ENCODE measurements at places on chromosomes 4 and X.

DNA sequence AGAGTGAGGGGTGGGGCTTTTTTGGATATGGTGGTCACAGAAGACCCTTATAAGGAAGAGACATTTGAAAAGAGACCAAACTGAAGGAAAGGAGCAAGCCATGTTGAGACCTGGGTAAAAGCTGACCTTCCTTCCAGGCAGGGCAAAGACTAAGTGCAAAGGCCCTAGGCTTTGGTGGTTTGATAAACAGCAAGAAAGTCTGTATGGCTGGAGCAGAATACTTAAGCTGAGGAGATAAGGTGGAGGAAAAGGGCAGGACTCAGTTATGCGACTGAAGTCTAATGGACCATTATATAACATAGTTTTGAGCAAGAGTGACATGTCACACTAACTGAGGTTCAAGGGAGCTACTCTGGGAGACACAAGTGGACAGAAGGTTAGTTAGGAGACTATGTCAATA, 20.0 kb downstream of the SH3RF1 start:
- no peak for DNase-seq

DNA sequence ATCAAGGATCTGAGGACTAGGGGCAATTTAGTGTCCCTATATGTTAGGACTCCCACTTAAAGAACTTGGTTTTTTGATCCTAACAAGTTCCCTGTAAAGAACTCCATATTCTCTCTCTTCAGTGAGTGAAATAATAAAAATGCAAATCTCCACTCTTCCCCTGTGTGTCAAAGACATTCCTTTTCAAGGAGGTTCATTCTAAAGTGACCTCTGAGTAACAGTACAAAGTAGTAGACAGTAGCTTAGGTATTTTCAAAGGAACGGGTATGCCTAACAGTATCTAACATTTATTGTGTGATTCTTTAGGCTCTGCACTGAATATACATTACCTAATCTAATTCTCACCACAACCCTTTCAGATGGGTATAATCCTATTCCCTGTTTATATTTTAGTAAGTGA, 58.4 kb upstream of the SCOC start:
- no peak for DNase-seq

GRCh38 chrX:21469071-21469470, 94.9 kb downstream of the CNKSR2 start:
- no peak for DNase-seq

- no peak for DNase-seq
These were observed 71.1 kb downstream of the NYX start for GRCh38 chrX:41518127-41518840.

DNA sequence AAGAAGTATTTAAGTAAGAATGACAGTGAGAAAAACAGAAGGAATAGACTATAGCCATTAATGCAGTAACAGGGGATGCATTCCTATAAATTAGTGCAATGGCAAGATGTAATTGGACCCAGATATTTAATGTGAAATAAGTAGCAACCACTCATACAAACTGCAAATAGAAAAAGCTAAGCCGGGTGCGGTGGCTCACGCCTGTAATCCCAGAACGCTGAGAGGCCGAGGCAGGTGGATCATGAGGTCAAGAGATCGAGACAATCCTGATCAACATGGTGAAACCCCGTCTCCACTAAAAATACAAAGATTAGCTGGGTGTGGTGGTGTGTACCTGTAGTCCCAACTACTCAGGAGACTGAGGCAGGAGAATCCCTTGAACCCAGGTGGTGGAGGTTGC, 845.8 kb downstream of the PDHA2 start:
- no peak for DNase-seq

GRCh38 chrX:95678679-95679078, 1006.0 kb upstream of the DIAPH2 start:
- DNase-seq = no peak

DNA sequence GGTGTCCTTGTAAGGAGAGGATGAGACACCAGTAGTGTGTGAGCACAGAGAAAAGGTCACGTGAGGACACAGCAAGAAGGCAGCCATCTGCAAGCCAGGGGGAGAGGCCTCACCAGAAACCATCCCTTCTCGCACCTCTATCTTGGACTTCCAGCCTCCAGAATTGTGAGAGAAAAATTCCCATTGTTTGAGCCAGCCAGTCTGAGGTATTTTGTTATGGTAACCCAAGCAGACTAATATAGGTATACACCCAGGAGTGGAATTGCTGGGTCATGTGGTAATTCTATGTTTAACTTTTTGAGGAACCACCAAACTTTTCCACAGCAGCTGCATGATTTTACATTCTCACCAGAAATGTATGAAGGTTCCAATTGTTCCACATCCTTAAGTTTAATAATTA, 25.6 kb downstream of the ZDHHC9 start:
- DNase-seq = no peak

- DNase-seq = no peak
These were observed at the start of gene TLR10 for GRCh38 chr4:38782452-38783108. TLR10 (minus strand) TSS chr4:38782990; CDS start chr4:38775590, 7,400 bp downstream.

GRCh38 chrX:78708816-78709215, 38.7 kb upstream of the LPAR4 start:
- DNase-seq = no peak

DNA sequence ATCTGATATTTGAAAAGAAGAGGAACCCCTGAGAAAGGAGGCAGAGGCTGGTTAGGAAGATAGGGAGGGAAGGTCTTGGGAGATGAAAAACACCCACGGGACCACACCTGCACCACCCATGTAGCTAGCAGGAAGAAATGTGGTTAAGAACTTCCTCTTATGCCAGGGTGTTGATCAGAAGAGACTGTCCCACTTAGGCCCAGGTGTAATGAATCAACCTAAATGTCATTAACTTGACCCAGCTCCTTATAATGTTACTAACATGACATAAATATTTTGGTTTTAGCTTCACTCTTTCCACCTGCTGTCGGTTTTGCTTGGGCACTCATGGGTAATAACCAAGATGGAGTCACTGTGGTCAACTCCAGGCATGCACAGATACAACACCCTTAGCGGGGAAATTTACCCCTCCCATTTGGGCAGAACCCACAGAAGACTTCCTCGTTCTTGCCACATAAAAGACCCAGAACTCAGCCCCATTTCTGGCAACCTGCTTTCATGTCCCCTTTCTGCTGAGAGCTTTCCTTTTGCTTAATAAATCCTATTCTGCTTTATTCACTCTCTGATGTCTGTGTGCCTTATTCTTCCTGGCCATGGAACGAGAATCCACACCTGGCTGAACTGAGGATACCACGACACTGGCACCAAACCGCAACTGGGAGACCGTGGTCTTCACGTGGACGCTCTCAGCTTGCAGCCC, 46.8 kb downstream of the ZNF141 start:
- DNase-seq = no peak

DNA sequence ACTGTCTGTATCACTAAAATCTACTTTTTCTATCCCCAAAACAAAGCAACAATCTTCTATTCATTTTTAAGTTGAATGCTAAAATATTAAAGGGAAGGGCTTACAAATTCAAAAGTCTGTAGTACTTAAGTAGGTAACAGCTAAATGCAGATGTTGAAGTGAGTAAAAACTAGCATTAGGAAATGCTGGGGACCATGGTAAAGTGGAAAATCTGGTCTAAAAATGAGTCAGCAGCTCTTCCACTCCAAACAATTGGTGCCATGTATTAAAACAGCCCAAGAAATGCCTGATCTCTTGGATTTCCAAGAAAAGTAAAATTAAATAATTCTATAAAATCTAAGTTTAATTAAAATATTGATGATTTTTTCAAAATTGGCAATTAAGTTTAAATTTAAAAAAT, 73.3 kb upstream of the PPP3CA start:
- no peak for DNase-seq

DNA sequence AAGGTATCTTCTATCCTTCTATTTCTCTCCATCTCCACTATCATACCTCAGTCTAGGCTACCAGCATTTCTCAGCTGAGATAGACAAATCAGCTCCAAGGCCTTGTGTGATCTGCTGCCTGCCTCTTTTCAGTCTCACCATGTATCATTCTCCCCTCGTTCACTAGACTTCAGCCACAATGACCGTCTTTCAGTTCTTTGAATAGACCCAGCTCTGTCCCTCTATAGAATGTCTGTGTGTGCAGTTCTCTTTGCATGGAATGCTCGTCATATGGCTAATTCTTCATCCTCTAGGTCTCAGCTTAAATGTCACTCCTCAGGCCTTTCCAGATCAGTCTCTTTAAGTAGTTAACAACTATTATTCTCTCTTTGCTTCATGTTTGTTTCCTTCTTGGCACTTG, 6.5 kb downstream of the IGBP1 start:
- DNase-seq = no peak

- DNase-seq = no peak
These were observed 6.7 kb upstream of the CD38 start for GRCh38 chr4:15771216-15772058.

- DNase-seq = no peak
These were observed 71.9 kb downstream of the TBC1D9 start for GRCh38 chr4:140684314-140684713.

- no peak for DNase-seq
These were observed 28.9 kb upstream of the CAMK2D start for GRCh38 chr4:113790478-113790877.

DNA sequence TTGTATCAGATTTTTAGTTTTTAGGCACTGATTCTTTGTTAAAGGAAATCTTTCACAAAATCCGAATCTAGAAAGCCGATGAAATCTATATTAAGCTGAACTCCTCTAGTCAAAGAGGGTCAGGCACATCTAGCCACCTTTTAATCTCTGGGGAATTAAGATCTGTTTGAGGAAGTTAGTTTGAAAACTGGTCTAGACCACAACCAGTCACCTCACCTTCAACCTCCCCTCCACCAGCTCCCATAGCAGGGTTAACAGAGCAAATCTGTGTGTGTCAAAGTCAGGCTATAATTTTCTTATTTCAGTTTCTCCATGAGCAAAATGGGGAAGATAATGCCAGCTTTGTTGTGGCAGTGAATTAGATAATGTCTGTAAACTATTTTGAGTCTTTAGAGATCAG, 110.0 kb upstream of the IGFBP7 start:
- no peak for DNase-seq

DNA sequence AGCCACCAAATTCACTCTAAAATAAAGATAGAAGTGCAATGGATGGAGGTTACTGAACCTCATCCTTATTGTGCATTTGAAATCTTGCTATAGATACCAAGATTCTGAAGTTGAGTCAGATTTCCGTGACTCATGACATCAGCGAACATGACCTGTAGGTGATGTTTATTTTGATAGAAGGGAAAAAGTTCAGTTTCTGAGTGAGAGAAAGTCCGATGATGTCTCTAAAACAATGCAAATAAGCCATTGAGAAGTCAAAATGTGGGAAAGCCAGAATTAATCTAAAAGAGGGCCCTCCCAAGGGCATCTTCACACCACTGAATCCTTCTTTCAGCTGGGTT, 20.0 kb downstream of the PHOX2B start:
- no peak for DNase-seq

- DNase-seq = no peak
These were observed 467.7 kb downstream of the IDS start for GRCh38 chrX:149037281-149037870.
